ENCODE measurements at places on chromosomes 4 and X.

- DNase-seq, result no peak
These were observed 84.9 kb downstream of the ARHGAP6 start for GRCh38 chrX:11580789-11581188.

GRCh38 chrX:71910643-71910985 lies at the start of gene NHSL2:
NHSL2 (plus strand) TSS chrX:71910845.
- peak; percentile 67 for DNase-seq

DNA sequence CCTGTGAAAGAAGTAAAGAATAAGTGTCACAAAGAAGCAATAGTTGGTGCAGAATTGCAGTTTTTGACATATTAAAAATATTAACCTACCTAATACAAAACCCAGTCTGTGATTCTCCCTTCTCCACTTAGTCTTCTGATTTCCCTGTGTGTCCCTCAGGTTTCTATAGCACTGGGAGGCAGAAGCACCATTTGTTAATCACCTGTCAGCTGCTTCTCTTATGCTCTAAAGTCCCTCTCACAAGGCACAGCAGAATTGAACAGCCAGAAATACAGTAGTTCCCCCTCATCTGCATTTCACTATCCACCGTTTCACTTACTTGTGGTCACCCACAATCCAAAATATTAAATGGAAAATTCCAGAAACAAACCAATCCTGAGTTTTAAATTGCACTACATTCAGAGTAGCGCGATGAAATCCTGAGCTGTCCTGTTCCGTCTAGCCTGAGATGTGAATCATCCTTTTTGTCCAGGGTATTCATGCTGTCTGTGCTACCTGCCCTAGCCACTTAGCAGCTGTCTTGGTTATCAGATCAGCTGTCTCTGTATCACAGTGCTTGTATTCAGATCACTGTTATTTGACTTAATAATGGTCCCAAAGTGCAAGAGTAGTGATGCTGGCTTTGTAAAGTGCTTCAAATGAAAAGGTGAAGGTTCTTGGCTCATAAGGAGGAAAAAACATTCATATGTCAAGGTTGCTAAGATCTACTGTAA lies 984.1 kb upstream of the GRID2 start:
- DNase-seq, result no peak

GRCh38 chr4:8364848-8365350 lies 75.6 kb downstream of the ACOX3 start:
- DNase-seq, result no peak

DNA sequence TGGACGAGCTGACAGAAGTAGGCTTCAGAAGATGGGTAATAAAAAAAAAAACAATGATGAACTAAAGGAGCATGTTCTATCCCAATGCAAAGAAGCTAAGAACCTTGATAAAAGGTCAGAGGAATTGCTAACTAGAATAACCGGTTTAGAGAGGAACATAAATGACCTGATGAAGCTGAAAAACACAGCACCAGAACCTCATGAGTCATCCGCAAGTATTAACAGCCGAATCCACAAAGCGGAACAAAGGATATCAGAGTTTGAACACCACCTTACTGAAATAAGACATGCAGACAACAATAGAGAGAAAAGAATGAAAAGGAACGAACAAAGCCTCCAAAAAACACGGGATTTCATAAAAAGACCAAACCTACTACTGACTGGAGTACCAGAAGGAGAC lies 10.5 kb downstream of the NELFA start:
- DNase-seq, result no peak

DNA sequence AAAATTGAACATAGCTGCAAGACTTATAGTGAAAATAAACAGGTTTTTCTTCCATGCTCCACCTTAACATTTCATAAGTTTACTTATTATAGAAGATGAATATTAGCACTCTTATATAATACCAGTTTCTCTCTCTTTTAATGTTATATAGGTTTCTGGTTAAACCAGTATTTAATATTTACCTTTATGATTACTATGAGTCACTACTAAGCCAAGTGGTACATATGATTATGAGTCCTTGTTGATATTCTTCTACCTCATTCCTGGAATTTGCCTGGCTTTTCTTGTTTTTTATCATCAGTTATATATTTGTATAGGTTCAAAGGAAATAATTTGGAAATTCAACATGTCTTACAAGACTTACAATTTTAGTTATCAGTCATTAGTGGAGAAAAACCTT lies 89.9 kb upstream of the MAOA start:
- DNase-seq, result no peak

GRCh38 chrX:323721-324628 lies 5.4 kb upstream of the GTPBP6 start:
- DNase-seq, result peak; percentile 82

DNA sequence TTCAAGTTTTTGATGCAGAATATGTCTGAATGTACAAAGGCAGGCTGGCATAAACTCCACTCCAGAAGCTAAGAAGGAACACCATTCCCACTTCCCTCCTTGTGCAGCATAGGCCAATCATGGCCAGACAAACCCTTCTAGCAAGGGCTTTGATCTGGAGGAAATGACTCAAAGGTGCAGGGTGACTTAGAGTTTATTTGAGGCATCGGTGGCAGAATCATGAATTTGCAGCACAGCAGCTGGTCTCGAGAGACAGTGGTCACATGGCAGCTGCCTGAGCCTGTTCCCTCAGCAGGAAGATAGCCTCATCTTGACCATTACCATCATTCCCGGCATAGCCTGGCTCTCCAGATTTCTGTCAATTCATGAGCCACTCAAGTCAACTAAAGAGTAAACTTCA lies 154.5 kb downstream of the ATP10D start:
- no peak for DNase-seq

DNA sequence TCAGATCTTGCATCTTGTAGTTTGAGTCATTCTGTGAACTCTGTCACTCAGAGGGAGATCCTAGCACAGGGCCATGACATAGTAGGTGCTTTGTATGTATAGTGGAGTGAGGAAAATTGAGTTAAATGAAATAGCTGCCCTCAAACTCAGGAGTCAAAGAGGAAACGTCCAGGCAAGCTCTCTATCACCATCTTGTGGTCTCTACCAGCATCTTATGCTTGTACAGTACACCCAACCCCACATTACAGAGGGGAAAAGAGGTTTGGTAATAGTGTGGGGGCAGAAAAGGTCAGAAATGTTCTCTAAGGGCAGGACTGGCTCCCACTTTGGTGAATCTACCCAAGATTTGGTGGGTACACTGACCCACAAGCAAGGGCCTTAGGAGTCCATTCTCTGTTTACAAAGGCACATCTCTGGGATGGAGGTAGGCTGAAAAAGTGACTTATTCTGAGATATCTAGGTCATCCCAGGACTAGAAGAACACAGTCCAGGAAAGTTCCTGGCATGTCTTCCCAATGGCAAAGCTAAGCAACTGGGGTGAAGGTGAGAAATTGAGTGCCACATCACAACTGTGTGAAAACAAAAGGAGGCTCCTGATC lies 131.8 kb downstream of the OR13H1 start:
- DNase-seq, result peak; percentile 27

GRCh38 chrX:70132224-70132623 lies 1.0 kb upstream of the IGBP1 start:
- no peak for DNase-seq

- no peak for DNase-seq
These were observed 28.7 kb upstream of the MAP3K15 start for GRCh38 chrX:19543951-19544381.

GRCh38 chrX:53047228-53047627 lies 1.4 kb upstream of the GPR173 start:
- DNase-seq, result no peak

DNA sequence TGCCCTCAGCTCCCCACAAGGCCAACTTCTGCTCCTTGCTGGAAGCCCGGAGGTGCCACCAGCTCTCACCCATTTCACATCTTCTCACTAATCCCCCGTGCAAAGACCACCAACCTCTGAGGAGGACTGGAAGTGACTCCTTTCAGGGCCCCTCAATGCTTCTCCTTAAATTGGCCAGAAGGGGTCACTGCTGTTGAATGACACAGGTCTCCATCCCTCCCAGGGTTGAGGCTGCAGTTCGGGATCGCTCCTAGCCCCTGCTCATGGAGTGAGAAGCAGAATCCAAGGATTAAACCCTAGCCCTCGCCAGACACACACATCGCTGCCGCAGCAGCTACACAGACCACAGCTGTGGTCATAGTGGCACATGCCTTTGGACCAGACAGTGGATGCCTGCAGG lies 279.5 kb upstream of the TAPT1 start:
- peak; percentile 61 for DNase-seq

DNA sequence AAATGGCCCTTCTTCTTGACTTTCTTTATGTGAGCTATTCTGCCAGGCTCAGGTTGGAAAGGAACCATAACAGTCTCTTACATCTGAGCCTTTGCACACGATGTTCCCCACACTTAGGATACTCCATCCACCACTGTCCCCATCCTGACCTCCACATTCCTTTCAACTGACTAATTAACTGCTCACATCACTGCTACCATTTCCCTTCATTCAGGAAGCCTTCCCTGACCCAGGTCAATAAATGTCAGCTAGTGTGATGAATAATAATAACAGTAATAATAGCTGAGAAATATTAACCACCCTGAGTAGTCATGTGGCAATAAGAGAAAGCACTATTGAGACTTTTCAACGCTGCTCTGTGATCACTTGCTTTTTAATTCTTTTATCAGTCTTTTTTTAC lies 291.7 kb downstream of the KCNIP4 start:
- DNase-seq, result no peak

DNA sequence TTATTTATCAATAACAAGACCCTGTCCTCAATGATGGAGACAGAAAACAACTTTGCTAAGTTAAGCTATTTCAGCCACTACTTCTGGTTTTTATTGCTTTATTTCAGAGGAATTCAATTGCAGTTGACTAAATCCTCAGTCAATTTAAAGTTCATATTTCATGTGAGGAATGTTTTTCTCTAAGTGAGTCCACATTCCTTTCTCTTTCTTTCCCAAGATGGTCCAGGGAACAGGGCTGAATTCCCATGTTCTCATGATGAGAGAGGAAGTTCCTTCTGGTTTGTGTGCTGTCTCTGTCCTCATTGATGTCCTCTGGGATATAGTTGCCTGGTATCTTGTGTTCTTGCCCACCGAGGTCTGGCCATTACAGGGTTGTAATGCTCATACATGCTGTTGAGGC lies 117.2 kb downstream of the SLIT2 start:
- no peak for DNase-seq

DNA sequence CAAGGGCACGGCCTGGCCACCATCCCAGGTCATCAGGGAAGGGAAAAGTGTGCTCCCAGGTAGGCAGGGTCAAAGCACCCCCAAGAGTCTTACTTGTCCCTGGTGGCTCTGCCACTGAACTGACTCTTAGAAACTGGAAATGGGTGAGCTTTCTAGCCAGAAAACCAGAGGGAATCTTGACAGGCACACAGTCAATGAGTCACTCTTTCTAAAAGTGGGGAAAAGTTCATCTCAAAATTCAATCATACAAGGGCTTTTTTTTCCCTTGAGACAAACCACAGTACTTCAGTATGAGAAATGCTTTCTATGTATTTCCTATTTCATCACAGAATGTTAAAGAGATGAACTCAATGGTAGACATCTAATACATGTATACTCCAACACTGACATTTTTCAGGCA lies 12.5 kb downstream of the HPF1 start:
- DNase-seq, result no peak

DNA sequence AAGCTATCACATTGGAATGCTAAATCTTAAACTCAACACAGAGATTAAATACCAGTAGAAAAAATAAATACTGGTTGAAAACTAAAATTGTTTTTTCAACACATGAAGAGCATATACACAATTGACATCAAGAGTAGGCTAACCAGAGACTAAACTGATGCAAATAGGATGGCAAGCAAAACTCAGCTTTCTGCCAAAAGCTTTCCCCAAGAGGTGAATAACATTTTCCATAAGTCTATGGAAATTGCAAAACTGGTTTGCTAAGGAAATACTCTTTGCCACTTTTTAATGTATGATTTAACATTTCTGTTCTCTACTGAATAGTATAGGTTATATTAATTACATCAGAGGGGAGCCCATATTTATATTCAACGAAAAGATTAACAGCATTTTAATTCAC lies 23.8 kb downstream of the IQCM start:
- DNase-seq, result no peak

- DNase-seq, result no peak
These were observed 50.0 kb upstream of the CPLX1 start for GRCh38 chr4:875818-876423.

- DNase-seq, result no peak
These were observed 102.5 kb upstream of the ANXA10 start for GRCh38 chr4:167989815-167990214.

- no peak for DNase-seq
These were observed 88.2 kb downstream of the ABCB7 start for GRCh38 chrX:75067931-75068330.

GRCh38 chr4:76984127-76984526 lies 34.6 kb downstream of the SEPTIN11 start:
- DNase-seq, result no peak

DNA sequence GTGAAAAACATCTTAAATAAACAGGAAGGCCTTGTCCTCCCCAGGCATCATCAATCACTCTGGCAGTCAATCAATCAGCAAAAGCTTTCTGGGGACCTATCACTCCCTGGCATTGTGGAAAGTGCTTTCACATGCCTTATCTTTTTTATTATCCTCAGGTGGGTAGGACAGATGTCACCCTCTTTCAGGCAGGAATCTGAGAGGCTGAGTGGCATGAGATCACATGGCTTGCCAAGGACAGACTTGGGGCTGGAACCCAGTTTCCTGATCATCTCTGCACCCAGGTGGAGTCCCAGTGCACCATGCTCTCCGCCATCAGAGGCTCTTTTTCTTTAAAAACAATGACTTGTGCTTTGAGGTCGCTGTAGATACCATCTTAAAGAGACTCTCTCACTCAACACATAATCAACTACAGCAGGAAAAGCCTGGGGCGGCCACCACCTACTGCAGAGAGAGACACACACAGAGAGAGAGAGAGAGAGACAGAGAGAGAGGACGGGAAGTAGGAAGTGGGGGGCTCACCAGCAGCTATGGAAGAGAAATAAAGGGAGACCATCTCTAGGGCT lies 282.7 kb downstream of the PTTG2 start:
- DNase-seq, result no peak
